Kidney epithelial cell (primary cell): ENCODE measurements at places on chromosomes 16 and 17. TPM values are rescaled to one million over a fixed set of nuclear protein-coding genes. Genes with fewer than 3 reads are reported as not detected.

Gene CLEC10A
- not detected in 2 replicates for total RNA-seq

Gene ALOX15
- not detected in 2 replicates for total RNA-seq

Gene EMC8
- 51.8 and 60.7 TPM in 2 replicates for total RNA-seq

Gene NCBP3
- 26.1 and 29.1 TPM in 2 replicates for total RNA-seq

Gene HOXB5
- total RNA-seq, result 3.6 and 3.8 TPM in 2 replicates

Gene TRIM72
- not detected in 2 replicates for total RNA-seq

Gene NLRP1
- total RNA-seq, result 14.4 and 15.7 TPM in 2 replicates

Gene PRSS21
- 0.29 and 3.0 TPM in 2 replicates for total RNA-seq
